ENCODE measurements at places on chromosomes 2 and 18. TPM values are rescaled to one million over a fixed set of nuclear protein-coding genes. Genes with fewer than 3 reads are reported as not detected.

DNA sequence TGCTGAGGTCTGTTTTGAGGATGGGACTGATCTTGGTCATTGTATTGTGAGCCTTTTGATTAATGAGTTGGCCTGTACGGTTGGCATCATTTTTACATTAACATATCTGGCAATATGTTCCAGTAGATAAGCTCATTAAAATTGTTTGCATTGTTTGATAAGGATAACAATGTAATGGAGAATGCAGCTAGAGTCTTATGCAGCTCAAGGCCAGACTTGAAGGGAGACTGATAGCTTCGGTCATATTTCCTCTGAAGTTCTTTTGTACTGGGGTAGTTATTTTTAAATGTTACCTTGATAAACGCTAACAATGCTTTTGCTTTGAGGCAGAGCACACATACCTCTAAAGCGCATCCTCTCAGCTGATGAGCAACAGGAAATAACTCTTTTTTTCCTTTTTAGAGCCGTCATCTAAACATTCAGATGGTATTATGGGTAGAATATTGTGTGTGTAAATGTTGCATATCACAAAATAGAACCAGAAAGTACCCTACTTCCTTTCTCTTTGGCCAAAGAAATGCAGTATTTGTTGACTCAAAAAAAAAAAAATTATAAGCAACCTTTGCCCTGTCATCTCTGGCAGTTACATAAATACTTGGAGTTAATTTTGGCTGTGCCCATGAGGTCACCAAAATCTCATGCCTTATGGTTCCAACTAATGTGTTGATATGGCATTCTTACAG, 1.3 kb downstream of the MAPRE2 start:
- DNase-seq = no peak

GRCh38 chr18:3463051-3463450, 13.1 kb downstream of the TGIF1 start:
- DNase-seq = peak; percentile 30

GRCh38 chr2:210913461-210913860, 357.1 kb downstream of the CPS1 start:
- peak; percentile 44 for DNase-seq

- DNase-seq = no peak
These were observed 8.0 kb upstream of the TMEM214 start for GRCh38 chr2:27024812-27025211.

DNA sequence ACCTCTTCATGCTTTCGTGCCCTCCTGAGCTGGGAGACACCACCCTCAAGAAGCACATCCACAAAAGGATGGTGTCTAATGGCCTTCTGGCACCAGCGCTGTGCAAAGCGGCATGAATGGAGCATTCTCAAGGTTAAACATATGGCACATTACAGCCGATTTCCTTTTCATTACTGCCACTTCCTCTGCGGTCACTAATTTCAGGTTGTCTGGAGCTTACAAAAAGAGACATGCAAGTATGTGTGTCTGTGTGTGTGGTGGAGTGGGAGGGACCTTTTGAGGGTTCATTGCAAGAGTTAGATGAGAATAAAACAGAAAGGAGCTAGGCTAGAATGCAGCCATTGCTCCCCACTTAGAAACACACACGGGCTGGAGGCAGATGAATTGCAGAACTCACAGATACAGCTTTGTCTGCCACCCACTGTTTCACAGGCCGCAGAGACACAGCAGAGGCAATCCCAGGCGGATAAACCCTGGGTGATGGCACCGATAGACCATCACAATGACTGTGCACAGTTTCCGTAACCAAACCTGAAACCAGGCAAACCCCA, 76.0 kb downstream of the TGIF1 start:
- peak; percentile 38 for DNase-seq

DNA sequence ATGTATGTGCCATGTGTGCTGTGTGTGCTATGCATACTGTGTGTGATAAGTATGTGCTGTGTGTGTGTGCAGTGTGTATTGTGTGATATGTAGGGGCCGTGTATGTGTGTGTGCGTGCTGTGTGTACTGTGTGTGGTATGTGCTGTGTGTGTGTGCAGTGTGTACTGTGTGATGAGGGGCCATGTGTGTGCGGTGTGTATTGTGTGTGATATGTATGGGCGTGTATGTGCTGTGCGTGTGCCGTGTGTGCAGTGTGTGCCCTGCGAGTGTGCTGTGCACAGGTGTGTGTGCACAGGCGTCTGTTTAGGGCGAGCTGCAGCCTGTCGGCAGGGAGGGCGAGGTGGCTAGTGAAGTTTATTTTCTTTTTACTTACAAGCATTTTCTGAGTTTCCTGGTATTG, 16.1 kb downstream of the SNORC start:
- DNase-seq = no peak

- DNase-seq = peak; percentile 28
These were observed 99.3 kb downstream of the ASB1 start for GRCh38 chr2:238525990-238526389.

GRCh38 chr2:232162187-232162586, 200.7 kb downstream of the DIS3L2 start:
- no peak for DNase-seq

- no peak for DNase-seq
These were observed 369.7 kb upstream of the TRIB2 start for GRCh38 chr2:12347066-12347493.

DNA sequence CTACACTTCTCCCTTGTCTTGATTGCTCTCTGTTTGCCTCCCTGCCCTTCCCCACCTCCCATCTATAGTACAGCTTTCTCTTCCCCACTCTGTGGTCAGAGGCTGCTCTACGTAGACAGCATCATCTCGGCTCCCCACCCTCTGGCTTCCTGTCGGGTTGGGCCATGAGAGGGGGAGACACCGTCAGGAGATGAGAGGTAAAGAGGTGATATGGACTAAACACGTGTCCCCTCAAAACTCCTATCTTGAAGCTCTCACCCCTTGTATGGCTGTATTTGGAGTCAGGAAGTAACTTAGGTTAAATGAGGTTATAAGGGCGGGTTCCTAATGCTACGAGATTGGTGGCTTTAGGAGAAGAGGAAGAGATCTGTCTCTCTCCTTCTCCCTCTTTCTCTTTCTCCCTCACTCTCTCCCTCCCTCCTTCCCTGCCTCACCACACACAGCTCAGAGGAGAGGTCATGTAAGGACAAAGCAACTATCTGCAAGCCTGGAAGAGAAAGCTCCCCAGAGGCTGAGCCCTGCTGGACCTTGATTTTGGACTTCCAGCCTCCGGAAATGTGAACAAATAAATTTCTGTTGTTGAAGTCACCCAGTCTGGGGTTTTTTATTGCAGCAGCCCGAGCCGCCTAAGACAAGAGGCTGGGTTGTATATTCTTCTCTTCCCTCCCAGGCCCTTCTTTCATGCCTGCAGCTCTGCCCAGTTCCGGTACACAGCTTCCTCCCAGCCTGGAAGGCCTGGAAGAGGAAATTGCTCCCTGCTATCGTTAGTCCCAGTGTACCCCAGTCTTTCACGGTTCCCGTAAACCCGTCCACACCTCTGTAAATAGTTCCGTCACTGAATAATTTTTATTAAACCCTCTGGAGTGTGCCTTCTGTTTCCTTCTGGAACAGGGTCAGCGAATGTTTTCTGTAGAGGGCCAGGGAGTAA, 138.0 kb downstream of the AKAIN1 start:
- no peak for DNase-seq

The WDCP gene
- 11.3 TPM for total RNA-seq

The ZNF892 gene
- 6.2 TPM for total RNA-seq

The RTP5 gene
- not detected for total RNA-seq

The SCN9A gene
- 5.2 TPM for total RNA-seq

The CTAGE1 gene
- not detected for total RNA-seq

The UGT1A9 gene
- not detected for total RNA-seq

The FOXD4L1 gene
- 0.13 TPM for total RNA-seq

The SPIRE1 gene
- 13.3 TPM for total RNA-seq

The MPV17 gene
- total RNA-seq = 45.7 TPM

All from muscle of leg (tissue), 16 donors.